ENCODE measurements at places on chromosomes 7 and 10. TPM values are rescaled to one million over a fixed set of nuclear protein-coding genes. Genes with fewer than 3 reads are reported as not detected.

The ACSM6 gene
- not detected for total RNA-seq

The TYSND1 gene
- 5.2 TPM for total RNA-seq

The PRSS2 gene
- not detected for total RNA-seq

The OR6B1 gene
- total RNA-seq, result not detected

The HOXA1 gene
- not detected for total RNA-seq

The DYNC1I1 gene
- 147 TPM for total RNA-seq

The KCND2 gene
- 38.6 TPM for total RNA-seq

The TUBAL3 gene
- total RNA-seq, result not detected

The ATG9B gene
- total RNA-seq, result 1.2 TPM

The LAMB1 gene
- 29.5 TPM for total RNA-seq

The SFTPA2 gene
- 0.25 TPM for total RNA-seq

The PIP gene
- not detected for total RNA-seq
